CD4-positive, alpha-beta T cell treated with Interleukin-17A for 1 hour (primary cell): ENCODE measurements at places on chromosomes 13 and 19.

GRCh38 chr13:35888981-35889380 is 242.2 kb downstream of the DCLK1 start:
- DNase-seq = no peak

DNA sequence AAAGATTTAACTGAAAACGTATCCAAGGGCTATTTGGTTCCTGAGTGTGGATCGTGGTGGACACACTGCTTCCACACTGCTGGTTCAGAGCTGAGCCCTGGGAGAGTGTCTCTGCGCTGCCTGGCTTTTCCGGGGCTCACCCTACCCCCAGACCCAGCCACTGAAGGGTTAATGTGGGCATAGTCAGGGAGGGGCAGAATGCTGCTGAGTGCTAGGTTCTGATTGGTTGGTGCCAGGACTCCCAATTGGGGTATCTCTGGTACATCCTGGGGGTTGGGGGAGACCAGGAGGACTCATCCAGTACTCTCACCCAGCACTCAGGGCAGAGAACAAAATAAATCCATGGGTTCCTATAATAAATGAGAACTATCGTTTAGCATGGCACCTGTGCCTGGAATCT is 142.3 kb downstream of the CACNA1A start:
- DNase-seq = no peak

DNA sequence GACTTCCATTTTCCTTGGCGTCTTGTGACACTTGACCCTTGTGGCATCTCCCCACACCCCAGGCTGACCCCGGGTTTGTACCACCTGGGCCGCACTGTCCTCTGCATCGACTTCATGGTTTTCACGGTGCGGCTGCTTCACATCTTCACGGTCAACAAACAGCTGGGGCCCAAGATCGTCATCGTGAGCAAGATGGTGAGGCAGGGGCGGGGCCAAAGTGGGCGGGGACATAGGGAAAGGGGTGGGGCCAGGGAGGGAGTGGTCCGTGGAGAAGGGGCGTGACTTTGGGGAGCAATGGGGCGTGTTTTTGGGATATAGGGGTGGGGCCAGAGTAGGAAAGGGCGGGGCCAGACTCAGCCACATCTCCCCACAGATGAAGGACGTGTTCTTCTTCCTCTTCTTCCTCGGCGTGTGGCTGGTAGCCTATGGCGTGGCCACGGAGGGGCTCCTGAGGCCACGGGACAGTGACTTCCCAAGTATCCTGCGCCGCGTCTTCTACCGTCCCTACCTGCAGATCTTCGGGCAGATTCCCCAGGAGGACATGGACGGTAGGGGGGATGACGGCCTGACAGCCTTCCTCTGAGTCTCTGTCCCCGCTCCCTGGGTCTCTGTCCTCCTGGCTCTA is 42.8 kb downstream of the TRPM4 start:
- DNase-seq = peak; percentile 1

GRCh38 chr13:44855860-44856259 is 133.4 kb downstream of the NUFIP1 start:
- no peak for DNase-seq

DNA sequence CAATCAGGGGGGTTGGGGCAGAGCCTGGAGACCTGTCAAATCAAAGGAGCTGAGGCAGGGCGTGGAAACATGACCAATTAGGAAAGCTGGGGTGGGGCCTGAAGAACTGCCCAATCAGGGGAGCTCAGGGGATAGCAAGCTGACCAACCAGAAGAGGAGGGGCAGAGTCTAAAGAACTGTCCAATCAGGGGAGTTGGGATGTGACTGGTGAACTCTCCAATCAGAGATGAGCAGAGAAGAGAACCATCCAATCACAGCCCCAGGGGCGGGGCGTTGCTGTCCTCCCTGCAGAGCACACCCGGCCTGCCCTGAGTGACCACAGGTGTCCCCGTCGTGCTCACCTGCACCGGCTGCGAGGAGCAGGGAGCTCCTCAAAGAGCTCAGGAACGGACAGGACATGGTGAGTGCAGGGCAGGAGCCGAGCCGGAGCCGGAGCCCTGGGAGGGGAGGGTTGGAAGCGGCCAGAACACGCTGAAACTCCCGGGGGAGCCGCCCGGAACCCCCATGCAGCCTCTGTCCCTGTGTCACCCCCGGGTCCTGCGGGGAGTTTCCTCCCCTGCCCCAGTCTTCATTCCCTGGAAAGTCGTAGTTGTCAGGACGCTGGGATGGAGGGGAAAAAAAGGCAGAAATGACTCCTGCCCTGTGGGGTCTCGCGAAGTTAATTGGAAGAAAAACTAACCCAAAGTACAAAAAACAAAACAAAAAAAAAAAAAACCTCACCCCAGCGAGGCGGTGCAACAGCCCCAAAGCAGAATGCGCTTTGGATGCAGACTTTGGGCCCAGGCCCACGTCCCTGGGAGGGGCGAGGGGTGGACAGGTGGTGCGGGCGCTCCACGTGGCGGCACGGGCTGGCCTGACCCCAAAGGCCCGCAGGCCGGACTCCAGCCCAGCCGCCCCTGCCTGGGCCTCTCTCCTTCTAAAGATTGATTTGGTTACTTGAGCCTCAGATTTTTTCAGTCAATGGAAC is at the start of gene ZNF556:
ZNF556 (plus strand) TSS at position 311 of the 967 bp plus-strand sequence; CDS start at position 398, 87 bp downstream.
- no peak for DNase-seq

DNA sequence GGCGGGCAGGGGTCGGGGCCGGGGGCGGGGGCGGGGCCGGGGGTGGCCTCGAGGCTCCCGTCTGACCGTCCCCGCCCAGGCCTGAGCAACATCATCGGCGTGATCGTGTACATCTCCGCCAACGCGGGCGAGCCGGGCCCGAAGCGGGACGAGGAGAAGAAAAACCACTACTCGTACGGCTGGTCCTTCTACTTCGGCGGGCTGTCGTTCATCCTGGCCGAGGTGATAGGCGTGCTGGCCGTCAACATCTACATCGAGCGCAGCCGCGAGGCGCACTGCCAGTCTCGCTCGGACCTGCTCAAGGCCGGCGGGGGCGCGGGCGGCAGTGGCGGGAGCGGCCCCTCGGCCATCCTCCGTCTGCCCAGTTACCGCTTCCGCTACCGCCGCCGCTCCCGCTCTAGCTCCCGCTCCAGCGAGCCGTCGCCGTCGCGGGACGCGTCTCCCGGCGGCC is 9.4 kb upstream of the CACNG6 start:
- no peak for DNase-seq

- DNase-seq = no peak
These were observed 84.0 kb upstream of the SLC7A1 start for GRCh38 chr13:29679396-29680053.

DNA sequence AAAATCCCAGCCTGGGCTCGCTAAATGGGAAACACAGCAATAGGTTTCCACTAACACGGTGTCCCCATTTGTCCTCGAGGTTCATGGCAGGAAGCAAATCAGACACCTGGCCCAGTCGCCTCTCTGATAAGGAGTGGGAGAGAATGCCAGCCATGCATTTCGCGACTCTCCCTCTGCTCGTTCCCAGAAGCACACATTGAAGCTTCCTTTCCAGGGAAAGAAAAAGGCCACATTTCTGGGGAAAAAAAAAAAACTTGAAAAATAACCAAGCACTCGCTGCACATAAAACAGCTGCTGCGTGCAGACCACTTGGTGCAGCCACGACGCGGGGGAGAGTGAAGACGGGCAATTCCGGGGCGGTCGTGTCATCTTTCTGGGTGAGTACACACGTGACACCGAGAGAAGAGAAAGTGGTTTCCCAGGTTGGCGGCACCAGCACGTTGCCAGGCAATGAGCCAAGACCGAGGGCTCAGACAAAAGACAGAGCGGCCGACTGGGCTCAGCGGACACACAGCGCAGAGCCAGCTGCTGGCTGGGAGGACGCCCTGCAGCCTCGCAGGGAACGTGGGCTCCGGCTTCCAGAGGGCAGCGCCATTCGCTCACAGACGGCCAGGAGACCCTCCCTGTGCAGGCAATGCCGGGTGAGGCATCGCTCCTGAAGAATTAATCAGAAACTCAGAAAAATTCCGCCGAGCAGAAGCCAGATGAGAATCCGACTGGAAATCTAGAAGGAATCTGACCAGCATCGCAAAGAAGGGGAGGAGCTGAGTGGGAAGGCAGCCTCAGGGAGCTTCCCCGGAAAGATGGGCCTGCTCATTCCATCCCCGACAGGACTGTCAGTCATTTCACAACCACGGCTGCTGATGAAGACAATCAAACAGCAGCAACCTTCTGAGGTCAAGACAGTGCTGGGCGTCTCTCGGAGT is 83.2 kb upstream of the IRS2 start:
- no peak for DNase-seq

GRCh38 chr19:21604351-21604926 is 99.0 kb downstream of the ZNF429 start:
- peak; percentile 31 for DNase-seq

- no peak for DNase-seq
These were observed 141.4 kb downstream of the IRS2 start for GRCh38 chr13:109644956-109645355.

DNA sequence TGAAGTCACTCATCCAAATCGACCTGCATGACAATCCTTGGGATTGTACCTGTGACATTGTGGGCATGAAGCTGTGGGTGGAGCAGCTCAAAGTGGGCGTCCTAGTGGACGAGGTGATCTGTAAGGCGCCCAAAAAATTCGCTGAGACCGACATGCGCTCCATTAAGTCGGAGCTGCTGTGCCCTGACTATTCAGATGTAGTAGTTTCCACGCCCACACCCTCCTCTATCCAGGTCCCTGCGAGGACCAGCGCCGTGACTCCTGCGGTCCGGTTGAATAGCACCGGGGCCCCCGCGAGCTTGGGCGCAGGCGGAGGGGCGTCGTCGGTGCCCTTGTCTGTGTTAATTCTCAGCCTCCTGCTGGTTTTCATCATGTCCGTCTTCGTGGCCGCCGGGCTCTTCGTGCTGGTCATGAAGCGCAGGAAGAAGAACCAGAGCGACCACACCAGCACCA is 5.9 kb downstream of the SLITRK5 start:
- no peak for DNase-seq

- no peak for DNase-seq
These were observed 12.0 kb upstream of the DZIP1 start for GRCh38 chr13:95656386-95657015.

- DNase-seq = peak; percentile 27
These were observed 56.2 kb upstream of the AKAP11 start for GRCh38 chr13:42215578-42216421.

DNA sequence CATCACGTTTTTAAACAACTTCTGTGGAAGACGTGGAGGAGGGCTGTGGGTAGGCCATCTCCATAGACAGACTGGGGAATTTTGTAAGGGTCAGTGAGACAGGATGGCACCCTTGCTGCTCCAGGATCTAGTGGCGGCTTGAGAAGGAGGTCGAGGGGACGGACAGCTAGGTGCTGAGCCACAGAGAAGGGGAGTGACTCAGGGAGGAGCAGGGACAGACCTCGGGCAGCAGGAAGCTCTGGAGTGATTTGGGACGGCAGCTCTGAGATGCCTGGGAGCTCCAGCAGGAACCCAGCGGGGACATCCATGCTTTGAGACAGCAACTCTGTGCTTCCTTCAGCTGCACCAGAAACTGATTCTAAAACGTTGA is 169.1 kb upstream of the SOX1 start:
- no peak for DNase-seq
